Stimulated activated CD4-positive, alpha-beta T cell treated with anti-CD3 and anti-CD28 coated beads, Interleukin-2, amount 100 ng/mL, for 24 hours (primary cell): ENCODE measurements at places on chromosomes 7 and 10.

GRCh38 chr10:17648243-17649035, 4.5 kb downstream of the STAM start:
- peak; percentile 53 for DNase-seq

GRCh38 chr10:97768322-97769315, 3.2 kb downstream of the SFRP5 start:
- DNase-seq = no peak

GRCh38 chr10:77899080-77899477, 27.5 kb downstream of the DLG5 start:
- DNase-seq = no peak

GRCh38 chr7:116652793-116653192, 19.2 kb upstream of the MET start:
- no peak for DNase-seq

DNA sequence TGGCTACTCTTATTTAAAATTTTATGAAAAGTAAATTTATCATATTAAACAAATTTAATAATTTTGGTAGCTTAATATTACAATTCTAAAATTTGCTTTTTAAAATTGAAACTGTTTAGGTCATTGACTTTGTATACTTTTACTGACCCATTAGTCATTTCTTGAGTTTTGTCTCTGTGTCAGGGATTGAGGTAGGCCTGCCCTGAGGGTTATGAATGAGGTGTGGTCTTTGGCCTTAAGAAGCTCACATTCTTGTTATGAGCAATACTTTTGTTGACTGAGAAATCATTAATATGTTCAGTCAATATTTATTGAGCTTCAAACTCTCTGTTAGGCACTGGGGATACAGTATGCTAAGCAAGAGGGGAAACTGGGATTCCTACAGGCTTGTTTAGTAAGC, 47.0 kb upstream of the RPA3 start:
- no peak for DNase-seq

DNA sequence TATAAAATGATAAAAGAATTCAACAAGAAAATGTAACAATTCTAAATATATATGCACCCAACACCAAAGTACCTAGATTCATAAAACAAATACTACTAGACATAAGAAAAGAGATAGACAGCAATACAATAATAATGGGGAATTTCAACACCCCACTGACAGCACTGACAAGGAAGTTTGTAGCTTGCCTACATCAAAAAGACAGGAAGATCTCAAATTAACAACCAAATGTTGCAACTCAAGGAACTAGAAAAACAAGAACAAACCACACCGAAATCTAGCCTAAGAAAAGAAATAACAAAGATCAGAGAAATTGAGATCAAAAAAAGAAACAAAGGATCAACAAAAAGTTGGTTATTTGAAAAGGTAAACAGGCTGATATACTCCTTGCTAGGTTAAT, 36.5 kb upstream of the TNKS2 start:
- no peak for DNase-seq

GRCh38 chr10:130416334-130417150, 280.4 kb downstream of the GLRX3 start:
- DNase-seq = no peak

GRCh38 chr10:59337201-59337652, 25.1 kb downstream of the FAM13C start:
- DNase-seq = no peak

- no peak for DNase-seq
Observed at GRCh38 chr7:21616796-21617436, 74.1 kb downstream of the DNAH11 start.

GRCh38 chr10:104041891-104042535, 43.7 kb downstream of the COL17A1 start:
- DNase-seq = no peak

- no peak for DNase-seq
Observed at GRCh38 chr10:32376771-32377170, 29.8 kb upstream of the EPC1 start.

GRCh38 chr7:143974459-143974858, 19.8 kb downstream of the OR2F1 start:
- DNase-seq = no peak

DNA sequence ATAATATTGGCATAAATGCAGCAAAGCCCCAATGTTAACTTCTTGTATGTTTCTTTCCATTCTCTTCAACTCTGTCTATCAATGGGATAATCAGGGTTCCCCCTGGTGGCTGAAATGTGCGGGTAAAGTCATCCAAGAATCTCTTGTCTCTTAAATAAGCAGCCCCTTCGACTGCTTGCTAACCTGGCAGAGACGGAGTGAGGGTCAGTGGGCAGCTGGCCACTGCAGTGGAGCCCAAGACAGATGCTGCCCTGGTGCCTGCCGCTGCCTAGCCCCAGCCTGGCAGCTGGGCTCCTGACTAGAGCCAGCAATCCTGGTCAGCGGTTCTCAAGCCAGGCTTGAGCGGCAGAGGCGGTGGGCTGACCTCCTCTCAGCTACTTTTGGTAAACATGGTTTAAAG, 248.9 kb downstream of the COBL start:
- peak; percentile 50 for DNase-seq

DNA sequence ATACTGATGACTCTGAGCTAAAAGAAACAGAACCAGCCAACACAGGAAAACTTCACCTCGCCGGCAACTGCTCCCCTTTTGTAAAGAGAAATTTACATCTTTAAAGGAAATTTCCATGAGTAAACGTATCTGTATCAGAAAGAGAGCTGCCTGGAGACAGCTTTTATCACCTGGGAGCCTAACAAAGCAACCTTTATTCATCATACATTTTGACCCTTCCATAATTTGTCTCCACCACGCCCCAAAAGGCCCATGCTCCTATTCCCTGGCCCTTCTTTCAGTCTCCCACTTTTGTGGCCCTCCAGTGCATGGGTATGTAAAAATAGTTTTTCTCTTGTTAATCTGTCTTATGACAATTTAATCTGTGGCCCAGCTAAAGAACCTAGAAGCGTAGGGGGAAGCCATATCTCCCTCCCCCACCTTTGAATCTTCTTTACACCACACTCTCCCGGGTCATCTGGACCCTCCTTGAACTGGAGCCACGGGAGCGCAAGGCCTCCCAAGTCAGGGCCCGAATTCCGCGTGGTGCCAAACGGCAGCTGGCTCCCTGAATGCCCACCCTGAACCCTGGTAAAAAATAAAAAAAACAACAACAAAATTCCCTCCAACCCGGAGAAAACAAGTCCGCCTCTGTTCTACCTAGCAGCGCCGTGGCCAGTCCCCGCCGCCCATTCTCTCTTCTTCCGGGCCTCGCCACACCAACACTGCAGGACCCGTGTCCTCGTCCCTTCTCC, 15.4 kb upstream of the FKBP9 start:
- DNase-seq = no peak

- DNase-seq = no peak
Observed at GRCh38 chr7:28682801-28683200, 270.5 kb downstream of the CREB5 start.

GRCh38 chr7:68671046-68671445, 927.2 kb upstream of the AUTS2 start:
- no peak for DNase-seq

GRCh38 chr10:4202938-4203337, 417.9 kb upstream of the KLF6 start:
- DNase-seq = no peak

- DNase-seq = no peak
Observed at GRCh38 chr7:90797596-90797995, 201.5 kb downstream of the CDK14 start.

- DNase-seq = no peak
Observed at GRCh38 chr7:128307061-128307460, 36.6 kb downstream of the RBM28 start.

DNA sequence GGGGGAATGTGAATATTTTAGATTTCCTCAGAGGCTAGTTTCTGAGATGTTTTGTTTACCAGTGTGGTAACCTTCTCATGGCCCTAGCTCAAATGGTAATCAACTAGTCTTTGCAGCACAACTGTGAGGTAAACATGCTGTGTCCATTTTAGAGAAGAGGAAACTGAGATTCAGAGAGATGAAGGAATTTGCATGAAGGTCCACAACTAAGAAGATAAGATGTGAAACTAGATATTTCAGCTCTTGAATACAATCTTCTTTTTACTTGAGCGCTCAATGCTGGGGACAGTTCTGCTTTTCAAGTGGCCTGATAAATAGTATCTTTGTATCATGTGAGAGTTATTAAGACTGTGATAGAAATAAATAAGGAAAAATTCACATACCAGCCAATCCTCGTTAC, 245.4 kb downstream of the AUTS2 start:
- DNase-seq = no peak

GRCh38 chr10:48813291-48813690, 126.3 kb downstream of the LRRC18 start:
- no peak for DNase-seq

- DNase-seq = peak; percentile 36
Observed at GRCh38 chr7:129952086-129952652, 591 bp downstream of the UBE2H start.

GRCh38 chr10:125216861-125217260, 56.5 kb upstream of the CTBP2 start:
- no peak for DNase-seq

- DNase-seq = no peak
Observed at GRCh38 chr10:71222601-71223346, 10.4 kb downstream of the UNC5B start.

- no peak for DNase-seq
Observed at GRCh38 chr10:76191336-76191735, 759.9 kb downstream of the LRMDA start.

DNA sequence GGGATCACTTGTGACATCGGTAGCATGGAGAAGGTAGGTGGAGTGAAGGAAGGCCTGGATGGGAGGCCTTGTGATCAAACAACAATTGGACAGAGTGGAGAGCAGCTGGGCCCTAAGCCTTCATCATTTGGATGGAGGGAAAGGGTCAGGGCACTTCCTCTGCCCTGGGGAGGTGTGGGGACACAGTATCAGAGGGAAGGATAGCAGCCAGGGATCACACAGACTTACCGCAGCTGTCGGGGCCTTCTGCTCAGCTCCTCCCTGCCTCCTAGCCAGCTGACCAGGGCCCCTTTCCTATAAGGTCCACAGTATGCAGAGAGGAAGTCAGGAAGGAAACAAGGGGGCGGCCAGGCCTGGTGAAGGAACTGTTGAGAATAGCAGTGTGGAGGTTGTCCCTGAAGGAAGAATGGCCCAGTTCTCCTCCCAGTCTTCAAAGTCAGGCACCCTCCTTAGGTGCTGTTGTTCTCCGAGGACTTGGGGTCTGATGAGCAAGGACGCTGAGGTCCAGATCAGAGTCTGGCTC, 62.1 kb downstream of the ABCC2 start:
- no peak for DNase-seq
